Midbrain (tissue), 1 donor: ENCODE measurements at places on chromosomes 6 and 20.

DNA sequence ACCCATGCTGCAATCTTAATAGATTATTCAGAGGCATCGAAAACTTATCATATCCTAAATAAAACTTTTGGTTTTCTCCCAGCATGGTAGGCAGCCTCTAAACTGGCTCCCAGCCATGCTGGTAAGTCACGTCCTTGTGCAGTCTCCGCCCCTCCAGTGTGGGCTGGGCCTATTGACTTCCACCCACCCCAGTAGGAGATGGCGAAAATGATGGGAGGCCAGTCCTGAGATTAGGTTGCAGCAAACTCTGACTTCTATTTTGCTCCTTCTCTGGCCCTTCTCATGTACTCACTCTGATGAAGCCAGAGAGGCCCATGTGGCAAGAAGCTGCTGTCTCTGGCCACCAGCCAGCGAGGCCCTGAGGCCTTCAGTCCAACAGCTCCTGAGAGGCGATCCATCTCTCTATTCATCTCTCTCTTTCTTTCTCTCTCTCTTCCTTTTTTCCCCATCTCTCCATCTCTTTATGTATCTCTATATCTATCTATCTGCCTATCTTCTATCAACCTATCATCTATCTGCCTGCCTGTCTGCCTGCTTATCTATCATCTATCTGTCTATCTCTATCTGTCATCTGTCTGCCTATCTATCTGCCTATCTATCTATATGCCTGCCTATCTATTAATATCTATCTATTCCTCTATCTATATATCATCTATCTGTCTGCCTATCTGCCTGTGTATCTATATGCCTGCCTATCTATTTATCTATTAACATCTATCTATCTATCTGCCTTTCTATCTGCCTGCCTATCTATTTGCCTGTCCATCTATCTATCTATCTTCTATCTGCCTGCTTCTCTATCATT, 52.7 kb upstream of the STX16 start:
- no peak for DNase-seq

DNA sequence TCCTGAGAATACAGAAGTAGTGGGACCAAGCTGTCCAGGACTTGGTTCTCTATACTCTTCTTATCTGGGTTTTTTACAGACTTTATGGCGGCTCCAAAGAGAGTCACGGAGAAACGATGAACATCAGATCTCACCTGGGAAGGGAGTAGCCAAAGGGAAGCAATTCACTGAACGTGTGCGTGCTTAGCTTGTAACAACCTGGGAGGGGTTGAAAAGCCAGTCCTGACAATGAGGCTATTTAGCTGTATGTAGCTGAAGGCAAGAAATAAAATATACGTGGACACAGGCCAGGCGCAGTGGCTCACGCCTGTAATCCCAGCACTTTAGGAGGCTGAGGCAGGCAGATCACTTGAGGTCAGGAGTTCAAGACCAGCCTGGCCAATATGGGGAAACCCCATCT, 18.2 kb upstream of the RBL1 start:
- DNase-seq = no peak

- DNase-seq = no peak
Measured at GRCh38 chr20:62726276-62726675, 17.6 kb downstream of the NTSR1 start.

- DNase-seq = no peak
Measured at GRCh38 chr20:34536798-34537394, 20.7 kb downstream of the DYNLRB1 start.

GRCh38 chr20:23622839-23623343, 14.9 kb downstream of the CST3 start:
- no peak for DNase-seq

DNA sequence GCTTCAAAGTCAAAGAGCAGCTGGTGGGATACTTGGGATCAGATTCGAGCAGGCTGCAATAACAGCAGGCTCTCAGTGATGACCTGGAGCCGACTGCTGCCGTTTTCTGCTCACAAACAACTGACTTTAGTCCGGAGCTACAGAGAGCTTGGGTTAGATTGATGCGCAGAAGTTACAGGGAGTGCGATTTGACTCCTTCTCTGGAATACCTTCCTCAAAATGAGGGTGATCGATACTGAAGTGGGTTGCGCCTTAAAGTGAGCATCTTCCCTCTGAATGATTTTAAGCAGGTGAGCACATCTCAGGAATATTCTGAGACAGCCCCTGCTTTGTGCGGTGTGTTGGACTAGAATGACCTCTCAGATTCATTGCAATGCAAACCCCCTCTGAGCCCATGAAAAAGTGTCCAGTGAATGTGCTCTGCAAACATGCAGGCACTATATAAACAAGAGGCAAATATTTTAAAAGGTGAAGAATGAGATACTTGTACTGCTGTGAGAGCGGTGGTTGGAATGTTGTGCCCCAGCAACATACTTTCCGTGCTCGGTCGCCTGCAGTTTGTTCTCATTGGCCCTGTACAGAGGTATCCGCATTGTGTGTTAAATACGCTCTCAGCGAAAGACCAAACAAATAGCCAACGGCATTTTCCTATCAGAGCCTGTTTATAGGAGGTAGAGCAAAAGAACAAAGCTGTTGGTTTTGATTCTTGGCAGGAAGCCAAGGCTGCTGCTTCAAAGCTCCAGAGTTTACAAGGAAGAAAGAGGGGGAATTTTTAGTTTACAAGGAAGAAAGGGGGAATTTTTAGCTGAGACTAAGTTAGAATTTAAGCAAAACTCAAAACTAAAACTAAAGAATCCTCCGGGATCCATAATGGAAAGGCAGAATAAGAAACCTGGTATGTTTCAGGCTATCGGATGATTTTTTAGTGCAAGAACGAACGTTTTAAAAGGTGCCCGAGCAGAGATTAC, 67.7 kb downstream of the PHACTR2 start:
- peak; percentile 51 for DNase-seq

DNA sequence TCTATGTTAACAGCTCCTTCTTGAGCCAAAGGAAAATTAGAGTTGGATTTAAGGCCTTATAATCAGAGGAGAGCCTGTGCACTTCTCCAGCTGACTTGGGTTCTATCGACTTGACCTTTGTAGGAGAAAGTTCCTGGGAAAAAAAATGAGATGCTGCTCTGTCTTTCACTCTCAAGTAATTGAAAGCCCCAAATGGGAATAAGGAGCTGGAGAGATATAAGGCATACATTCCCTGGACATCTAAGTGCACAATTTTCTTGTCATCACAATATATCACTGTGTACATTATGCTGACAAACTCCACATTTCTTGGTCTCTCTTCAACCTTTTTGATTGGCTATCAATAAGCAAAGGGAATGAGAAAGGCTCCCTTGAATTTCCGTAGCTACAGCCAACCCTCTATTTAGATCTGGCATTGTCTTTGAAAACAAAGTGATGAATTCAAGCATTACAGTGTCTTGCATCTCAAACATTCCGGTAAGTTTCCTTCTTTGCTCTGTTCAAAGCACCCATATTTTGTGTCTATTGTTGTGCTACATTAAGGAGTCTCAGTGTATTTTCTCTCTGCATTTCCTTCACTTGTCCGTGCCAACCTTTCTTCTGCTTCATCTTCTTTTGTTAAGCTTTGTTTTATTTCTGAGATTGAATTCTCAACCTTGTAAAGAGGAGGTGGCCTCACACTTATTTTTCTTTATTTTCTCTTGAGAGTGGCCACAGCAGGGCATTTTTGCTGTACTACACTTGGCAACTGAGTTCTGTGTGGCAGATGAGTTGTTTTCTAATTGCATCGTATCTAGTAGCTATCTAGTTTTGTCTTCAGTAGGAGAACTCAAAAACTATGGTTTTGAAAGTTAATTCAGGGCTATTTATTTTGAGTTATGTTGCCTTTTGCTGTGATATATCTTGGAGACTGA, 450.3 kb upstream of the MAN1A1 start:
- DNase-seq = no peak

GRCh38 chr6:86502497-86502896, 434.8 kb upstream of the HTR1E start:
- no peak for DNase-seq

GRCh38 chr6:168524571-168525001, 83.6 kb downstream of the SMOC2 start:
- no peak for DNase-seq

DNA sequence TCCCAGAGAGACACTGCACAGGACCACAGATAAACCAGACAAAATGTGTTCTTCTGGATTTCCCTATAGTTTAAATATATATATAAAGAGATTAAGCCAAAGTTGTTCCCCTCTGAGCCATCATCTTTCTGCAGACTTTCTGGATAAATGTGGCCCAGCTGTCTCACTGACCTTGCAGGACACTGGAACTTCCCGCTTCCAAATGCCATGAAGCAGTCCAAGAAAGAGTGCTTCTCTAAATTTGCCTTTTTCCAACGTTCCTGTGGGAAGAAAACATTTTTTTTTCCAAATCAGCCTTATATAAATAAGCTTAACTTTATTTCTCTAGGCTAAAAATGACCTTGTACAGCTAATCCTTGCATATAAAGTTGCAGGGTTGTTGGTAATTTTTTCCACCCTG, 65.7 kb downstream of the CYP39A1 start:
- no peak for DNase-seq

GRCh38 chr6:96116674-96117073, 100.9 kb downstream of the FUT9 start:
- DNase-seq = no peak

GRCh38 chr6:50785921-50786320, 32.8 kb upstream of the TFAP2B start:
- DNase-seq = no peak

DNA sequence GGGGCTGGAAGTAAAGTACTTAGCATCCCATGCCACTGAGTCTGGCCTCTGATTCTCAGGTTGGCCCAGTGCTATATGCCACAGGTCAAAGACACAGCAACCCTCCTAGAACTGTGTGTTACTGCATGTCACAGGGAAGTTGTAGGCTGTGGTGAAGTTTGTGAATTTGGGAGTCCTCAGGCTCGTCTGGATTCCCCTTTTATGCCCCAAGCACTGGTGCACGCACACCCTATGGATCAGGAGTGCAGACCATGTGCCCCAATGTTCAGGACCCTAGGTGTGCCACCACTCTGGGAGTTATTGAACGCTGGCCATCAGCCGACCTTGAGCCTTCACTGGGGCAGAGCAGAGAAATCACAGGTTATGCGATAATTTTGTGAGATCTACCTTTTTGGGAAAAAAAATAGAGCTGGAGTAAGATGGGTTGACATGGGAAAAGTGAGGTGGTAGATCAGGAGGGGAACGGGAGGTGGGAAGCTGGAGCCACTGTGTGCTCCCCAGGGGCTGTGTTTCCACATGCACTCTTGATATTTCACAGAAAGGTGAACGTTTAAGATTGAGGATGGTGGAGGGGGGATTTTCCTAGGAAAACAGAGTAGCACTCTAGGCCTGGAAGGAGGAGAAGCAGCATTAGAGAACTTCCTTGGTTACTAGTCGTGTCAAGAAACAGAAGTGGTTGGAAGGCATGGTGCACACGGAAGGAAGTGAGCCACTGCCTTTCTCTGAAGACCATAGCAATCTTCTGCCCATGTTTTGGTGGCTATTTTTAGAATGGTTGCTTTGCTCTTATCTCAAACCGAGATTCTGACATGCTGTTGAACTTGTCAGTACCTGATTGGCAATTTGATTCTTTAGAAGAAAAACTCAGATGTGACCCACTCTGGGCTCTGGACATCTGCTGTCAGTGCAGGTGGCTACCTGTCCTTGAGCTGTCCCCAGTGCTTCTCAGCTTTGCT, 44.1 kb downstream of the DUSP22 start:
- DNase-seq = no peak

- DNase-seq = no peak
Measured at GRCh38 chr6:123904228-123904627, 100.6 kb downstream of the NKAIN2 start.

- no peak for DNase-seq
Measured at GRCh38 chr6:119207971-119208725, 129.7 kb upstream of the FAM184A start.

DNA sequence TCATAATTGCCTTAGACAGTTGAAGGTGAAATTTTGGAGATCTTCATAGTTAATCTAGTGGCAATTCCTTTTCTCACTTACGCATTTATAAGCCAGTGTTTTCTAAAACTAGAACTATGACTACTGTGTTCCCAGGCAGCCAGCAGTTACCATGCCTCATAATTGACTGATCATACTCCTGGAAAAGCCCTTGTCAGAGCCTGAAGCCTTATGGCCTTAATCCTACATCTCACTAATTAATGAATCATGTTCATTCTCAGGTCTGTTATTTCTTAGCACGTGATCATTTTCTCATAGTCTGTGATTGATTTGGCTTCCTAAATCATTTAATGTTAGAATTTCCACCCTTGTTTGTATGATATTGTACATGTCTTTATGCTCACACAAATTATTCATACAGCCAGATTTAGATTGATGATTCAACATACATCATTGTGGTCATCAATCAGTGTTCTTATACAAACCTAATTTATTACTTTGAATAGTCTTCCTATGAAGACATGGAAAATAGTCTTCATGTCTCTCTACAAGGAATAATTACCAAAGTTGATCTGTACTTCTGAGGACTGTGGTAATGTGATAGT, 132.6 kb upstream of the ASCC3 start:
- no peak for DNase-seq
